BJ (cell line): ENCODE measurements at places on chromosomes 5 and 9.

GRCh38 chr9:29945012-29945411 lies 2371.7 kb upstream of the C9orf72 start:
- no peak for DNase-seq

GRCh38 chr5:58184910-58185309 lies 275.0 kb downstream of the PLK2 start:
- DNase-seq = peak; percentile 9

DNA sequence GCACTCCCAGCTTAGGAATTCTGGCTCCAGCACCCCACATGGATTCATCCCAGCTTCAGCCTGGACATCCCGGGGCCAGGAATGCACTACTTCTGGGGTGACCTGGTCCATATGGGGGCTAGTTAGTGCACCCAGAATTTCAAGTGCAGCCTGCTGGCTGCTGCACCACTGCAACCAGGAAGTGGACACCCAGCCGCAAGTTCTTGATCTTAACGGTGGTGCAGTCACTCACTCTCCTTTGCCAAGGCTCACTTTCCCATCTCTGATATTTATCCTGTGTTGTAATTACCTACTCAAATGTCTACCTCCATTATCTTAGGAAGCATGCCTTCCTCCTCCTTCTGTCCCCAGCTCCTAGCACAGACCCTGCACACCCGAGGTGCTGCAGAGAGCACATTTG lies 26.2 kb upstream of the RAB14 start:
- DNase-seq = no peak

- DNase-seq = no peak
These were observed 71.8 kb downstream of the AK8 start for GRCh38 chr9:132806306-132806705.

DNA sequence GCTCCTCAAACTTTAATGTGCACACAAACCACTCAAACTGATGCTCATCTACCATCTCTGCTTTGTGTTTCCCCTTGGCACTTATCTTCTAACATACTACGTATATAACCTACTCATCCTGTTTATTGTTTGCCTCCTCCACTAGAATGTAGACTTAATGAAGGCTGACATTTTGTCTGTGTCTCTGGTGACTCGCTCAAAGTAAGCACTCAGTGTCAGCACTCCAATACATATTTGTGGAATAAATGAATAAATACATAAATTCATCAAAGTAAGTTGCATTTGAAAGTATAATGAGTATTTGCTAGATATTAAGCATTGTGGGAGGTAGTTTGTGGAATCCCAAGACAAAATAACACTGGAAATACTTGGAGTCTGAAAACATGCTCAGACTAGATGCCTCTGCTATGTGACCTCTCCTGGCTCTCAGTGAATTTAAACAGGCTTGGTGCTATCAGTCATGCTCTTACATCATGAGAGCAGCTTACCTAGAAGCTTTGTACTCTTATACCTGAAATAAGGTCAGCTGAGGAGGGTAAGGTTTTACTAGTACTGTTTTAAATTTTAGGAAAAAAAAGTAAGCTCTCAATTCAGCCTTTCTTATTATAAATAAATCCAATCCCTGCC lies 37.0 kb upstream of the RANBP6 start:
- DNase-seq = no peak

GRCh38 chr5:157160001-157160400 lies 6.1 kb downstream of the GARIN3 start:
- no peak for DNase-seq

DNA sequence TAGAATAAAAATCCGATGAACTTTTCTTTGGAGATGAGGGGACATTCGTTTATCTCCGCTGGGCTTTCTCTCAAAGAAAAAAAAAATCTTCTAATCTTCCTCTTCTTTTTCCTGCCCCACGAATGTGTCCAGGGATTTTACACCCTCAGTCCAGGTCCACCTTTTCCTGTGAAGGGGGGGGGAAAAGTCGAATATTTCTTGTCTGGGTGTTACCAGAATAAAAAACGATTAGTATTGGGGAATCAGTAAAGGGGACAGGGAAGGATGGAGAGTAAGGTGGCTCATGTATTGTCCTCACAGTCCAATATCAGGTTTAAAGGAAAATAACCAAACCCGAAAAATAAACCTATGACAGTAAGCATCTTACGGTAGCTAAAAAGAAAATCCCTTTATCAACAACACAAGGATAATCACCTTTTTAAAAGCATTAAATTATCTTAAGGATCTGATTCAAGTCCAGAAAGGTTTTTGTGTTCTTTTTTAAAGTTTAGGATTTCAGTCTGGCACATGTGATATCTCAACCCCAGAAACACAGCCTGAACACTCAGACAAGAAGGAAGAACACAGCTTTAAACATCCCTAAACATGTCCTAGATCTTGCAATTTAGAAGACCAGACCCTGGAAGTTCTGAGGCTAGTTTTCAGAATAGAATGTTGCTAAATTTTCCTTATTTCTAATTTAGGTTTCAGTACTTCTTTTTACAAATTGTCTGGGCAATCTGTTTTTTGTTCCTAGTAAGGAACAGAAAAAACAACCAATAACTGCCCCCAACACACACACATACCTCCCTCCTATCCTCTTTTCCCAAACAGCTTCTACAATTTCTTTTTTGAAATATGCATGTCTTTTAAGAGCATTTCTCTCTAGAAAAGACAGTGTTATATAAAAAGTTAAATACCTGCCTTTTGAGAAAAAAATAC lies 1.2 kb downstream of the ZNF608 start:
- no peak for DNase-seq

- no peak for DNase-seq
These were observed 73.0 kb downstream of the SLC12A2 start for GRCh38 chr5:128156521-128156920.

DNA sequence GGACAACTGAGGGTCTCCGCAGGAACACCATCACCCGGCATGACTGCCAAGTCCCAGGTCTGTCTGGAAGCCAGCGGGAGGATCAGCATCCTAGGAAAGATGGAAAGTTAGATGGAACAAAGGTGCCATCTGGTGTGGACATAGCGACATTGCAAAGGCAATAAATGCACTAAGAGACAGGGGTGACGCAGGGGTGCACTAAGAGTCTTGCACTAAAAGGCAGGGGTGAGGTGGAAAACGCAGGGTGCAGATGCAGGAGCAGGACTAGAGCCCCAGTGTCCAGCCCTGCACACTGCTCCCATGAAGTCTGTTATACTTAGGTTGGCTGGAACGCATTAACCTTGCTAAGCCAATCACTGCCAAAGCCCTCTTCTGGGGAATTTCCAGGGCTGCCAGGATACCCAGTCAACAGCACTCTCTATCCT lies 15.5 kb downstream of the ATOX1 start:
- DNase-seq = no peak

- DNase-seq = no peak
These were observed 211.4 kb downstream of the KIAA0825 start for GRCh38 chr5:94407023-94407422.

- DNase-seq = peak; percentile 85
These were observed 97.9 kb upstream of the MAMDC2 start for GRCh38 chr9:69945671-69946141.

DNA sequence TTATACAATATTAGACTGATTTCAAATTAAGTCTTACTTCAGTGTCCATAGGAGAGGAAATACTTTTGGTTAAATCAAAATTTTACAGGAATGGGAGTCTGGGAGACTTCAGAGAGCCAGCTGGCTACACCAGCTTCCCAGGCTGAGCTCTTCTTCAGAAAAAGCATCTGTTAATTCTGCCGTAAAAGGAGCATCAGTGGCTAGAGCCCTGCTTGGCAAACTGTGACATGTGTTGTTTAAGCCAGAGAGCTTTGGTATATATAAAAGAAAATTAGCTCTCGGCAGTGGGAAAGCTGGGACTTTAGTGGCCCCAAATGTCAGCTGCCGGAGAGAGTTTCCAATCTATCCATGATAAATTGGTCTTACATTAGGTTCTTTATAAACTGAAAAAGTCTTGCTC lies 378.8 kb upstream of the TUSC1 start:
- no peak for DNase-seq

DNA sequence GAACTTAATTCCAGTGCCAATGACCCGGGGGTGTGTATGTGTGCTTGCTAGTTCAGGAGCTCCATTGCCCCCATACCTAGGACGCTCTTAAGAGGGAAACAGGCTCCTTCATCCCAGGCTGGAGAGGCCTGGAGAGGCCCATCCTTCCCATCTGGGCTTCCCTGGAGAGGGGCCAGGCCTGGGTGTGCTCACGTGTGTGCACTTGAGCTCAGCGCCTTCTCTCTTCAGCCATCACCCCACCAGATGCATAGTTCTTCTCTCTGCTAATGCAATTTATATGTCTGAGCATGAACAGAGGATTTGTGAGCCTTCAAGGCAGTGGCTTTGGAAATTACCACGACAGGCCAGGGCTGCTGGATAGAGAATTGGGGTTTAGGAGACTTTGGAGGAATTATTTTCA lies 48.6 kb upstream of the SHB start:
- DNase-seq = no peak

DNA sequence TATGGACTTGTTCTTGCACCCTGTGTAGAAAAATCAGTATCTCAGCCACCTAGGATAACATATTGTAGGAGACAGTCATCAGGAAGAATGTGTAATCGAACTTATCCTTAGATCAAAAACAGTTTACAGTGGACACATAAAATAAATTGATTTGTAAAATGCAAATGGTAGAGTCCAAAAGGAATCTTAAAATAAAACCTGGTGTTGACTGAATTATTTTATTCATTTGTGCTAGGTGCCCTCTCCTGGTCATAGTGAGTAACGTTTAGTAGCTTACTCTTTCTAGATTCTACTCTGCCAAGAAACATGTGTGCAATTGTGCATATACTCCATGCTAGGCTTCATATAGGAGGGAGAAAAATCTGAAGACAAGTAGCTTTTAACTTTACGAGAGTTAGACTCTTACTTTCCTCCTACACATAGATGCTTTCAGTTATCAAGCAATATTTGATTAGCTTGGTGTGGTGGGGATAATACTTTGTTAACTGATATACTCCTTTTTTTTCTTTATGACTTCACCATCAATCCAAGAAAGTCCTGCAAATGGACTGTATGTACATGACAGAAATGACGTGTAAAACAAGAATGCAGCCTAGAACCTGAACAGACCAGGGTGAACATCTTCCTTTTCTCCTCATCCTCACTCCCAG lies 23.7 kb upstream of the LOX start:
- no peak for DNase-seq

DNA sequence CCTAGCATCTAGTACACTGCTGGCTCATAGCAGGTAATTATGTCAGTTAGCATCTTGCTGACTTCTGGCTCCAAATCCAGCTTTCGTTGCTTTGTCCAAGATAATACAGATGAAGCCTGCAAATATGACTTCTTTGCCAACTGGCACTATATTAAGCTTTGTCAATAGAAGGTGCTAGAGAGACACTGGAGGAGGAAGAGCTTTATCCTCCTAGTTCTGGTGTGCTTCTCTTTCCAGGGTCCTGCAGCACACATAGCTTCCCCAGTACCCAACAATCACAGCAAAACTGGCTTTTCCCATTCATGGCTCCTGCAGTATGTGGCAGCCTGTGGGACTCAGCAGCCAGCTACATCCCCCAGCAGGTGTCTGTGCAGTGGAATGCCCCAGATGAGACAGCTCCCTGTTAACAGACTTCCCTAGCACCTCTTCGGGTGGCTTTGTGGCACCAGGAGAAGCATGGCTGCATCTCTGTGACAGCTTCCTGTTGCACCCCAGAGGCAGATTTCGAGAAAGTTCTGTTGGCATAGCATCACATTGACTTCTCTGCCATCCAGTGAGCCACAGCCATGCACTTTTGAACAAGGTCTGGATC lies 147.8 kb downstream of the OXCT1 start:
- no peak for DNase-seq

DNA sequence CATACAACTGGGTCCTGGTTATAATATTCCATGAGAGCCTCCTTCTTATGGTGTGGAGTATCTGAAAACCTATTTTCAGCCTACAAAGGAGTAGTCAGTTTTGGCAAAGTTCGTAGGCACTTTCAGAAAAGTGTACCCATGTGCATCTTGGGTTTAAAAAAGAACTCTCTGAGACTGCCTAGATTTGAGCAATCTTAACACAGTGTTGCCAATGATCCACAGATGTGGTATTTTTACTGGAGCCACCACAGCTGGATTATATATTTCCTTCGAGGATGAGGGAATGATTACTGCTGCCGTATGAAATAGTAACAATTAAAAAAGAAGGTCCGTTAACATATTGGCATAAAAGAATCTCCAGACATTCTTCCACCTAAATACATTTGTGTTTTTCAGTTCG lies 1.1 kb downstream of the PALM2AKAP2 start:
- no peak for DNase-seq

DNA sequence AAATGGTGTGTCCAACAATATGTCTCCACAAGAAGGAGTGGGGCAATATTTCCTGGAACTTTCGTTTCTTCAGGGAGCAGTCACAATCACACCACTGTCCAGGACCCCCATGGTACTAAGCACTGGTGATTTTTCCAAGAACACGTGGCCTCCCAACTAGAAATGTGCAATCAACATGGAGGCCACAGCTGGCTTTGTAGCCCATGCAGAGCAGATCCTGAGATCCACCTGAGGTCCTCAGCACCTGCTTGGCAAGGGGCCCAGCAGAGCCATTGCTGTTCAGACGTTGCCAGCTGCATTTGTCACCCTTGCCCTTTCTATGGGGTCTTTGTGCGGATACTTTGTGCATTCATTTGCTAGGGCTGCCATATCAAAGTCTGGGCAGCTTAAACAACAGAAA lies 334.5 kb upstream of the IRX4 start:
- DNase-seq = no peak

DNA sequence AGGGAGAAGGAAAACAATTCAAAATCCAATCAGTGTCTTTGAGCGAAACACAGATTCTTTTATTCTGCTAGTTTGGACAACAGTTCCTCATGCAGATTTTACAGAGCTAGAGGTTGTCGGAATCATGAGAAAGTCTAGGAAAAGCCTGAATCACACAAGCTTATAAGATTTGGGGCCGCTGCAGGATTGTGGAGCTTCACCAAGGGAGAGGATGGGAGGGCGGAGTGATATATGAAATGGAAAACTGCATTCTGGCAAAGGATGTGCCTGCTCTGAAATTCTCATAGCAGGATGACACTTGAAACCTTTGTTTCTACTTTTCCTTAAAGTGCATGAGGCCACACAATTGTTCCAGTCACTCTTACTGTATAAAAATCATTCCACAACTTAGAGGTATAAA lies 134.3 kb downstream of the OR2K2 start:
- DNase-seq = no peak

GRCh38 chr9:132001567-132001966 lies 78.1 kb downstream of the MED27 start:
- no peak for DNase-seq

DNA sequence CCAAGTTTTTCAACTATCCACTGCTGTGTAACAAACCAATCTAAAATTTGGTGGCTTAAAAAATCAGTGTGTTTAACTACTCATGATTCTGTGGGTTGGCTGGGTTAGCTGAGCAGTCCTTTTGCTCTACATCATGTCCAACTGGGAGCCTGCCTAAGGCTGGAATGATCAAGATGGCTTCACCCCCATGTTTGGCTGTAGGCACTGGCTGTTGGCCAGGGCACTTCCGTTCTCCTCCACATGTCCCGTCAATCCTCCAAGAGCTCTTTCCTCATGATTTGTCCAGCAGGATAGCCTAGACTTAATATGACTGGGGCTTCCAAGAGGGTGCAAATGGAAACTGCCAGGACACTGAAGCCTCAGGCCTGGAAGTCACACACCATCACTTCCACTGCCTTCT lies 17.0 kb upstream of the TSSK1B start:
- DNase-seq = no peak

GRCh38 chr9:16619402-16619801 lies 251.1 kb downstream of the BNC2 start:
- no peak for DNase-seq

GRCh38 chr9:88198341-88198807 lies 60.1 kb upstream of the SPATA31C2 start:
- no peak for DNase-seq

GRCh38 chr5:136143312-136143711 lies 10.7 kb downstream of the SMAD5 start:
- no peak for DNase-seq
